ENCODE measurements at places on chromosomes 5 and 9.

GRCh38 chr9:131276094-131276888, at the start of gene FAM78A:
Gene FAM78A, minus strand, starts transcription at chr9:131276510. Its CDS starts 331 bp downstream, at chr9:131276179.
- DNase-seq, result no peak

- DNase-seq, result no peak
These were observed 1.2 kb downstream of the CARD6 start for GRCh38 chr5:40842351-40842750.

DNA sequence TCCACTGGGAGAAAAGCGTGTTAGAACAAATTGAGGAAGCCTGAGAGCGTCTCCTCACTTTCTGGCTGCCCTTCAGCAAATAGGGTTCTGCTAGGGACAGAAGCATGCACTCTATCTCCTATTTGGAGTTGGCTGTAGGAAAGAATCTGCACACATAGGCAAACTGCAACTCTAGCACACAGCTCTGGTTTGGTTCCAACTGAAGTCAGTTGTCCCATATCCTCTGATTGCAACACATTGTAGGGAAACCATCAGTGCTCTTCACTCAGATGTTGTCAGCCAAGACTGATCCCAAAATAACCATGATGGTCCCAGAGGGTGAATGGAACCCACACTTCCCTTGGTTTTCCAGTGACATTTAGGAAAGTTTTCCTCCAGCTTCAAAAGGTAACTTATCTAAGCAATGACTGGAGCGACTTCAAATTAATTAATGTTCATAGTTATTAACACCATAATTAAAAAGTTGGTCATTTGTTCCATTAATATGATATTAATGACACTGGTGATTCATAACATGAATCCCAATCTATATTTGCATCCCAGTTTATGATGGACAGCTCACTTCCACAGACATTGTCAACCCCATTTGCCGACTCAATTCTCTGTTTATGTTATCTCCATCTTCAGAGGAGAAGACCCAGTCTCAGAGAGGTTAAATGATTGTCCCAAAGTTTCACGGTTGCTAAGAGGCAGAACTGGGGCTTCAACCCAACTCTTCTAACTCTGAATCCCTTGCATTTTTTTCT, 136.7 kb upstream of the ZNF462 start:
- DNase-seq, result no peak

- no peak for DNase-seq
These were observed 460.7 kb upstream of the MEF2C start for GRCh38 chr5:89343666-89344065.

DNA sequence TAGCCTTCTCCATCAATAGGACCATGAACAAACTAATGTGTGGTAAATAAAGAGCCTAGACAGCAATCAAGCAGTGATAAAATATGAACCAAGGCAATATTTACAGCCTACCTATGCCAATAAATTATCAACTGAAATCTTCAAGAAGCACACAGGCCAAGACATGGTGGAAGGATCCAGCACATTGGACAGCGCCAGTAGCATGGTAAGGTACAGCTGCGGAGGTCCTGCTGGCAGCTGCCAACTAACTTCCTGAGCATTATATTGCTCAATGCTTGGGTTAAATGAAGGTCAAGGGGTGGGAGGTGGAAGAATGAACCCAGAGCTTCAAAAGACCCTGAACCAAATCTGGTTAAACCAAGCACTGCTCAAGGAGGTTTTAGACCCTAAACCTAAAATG, 16.5 kb upstream of the SPDL1 start:
- peak; percentile 31 for DNase-seq

DNA sequence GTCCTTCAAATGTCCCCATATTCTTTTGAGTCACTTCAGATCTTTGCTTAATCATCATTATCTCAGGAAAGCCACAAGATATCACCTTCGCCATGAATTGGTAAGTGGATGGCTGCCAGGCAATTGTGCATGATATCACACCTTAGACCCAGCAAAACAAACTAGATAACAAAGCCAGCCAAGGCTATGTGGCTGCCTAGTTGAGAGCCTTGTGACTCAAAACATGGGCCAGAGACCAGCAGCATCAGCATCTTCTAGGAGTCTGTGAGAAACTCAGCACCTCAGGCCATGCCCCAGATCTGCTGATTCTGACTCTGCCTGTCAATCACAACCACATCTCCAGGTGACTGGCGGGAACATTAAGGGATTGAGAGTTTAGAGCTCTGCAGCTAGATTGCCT, 82.8 kb downstream of the SLIT3 start:
- DNase-seq, result no peak

GRCh38 chr9:72443855-72444254, 77.6 kb upstream of the TMC1 start:
- peak; percentile 66 for DNase-seq
